ENCODE measurements at places on chromosomes 7 and 10.

DNA sequence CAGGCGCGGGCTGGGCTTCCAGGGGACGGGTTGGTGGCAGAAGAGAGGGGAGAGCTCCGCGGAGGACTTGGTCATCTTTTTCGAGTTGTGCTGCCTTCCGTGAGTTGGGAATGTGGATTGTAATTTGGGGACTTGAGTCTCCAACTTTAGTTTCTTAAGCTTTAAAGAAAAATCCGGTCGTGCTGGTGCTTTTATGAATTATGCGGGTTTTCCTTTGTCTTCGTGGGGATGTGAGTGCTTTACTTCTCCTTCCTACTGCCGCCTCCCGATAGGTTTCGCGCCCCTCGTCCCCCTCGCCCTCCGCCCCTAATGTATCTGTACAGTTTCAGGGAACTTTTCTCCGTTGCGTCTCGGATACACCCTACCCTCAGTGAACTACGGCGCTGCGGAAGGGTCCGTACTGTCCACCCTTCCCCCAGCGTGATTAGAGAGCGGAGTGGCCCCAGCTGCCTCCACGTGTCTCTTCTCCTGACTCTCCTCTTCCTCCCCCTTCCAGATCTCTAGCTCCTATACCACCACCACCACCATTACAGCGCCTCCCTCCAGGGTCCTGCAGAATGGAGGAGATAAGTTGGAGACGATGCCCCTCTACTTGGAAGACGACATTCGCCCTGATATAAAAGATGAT lies 649 bp downstream of the SCD start:
- DNase-seq = no peak

DNA sequence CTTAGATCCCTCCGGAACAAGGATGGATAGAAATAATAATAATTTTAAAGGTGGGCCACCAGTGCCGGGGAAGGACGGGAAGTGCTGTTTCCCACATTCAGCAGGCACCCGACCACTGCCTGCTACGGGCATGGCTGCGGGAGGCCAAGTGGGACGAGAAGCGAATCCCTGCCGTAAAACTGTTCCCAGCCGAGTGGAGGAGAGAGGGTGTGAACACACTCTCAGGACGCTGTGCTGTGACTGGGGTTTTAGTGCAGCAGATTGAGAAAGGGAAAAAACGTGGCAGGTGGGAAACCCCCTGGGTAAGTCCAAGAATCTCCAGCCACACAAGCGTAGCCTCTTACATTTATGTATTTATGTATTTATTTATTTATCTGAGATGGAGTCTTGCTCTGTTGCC lies 158.8 kb downstream of the DNAJB6 start:
- no peak for DNase-seq

- no peak for DNase-seq
Measured at GRCh38 chr10:95268438-95268837, 22.4 kb downstream of the PDLIM1 start.

DNA sequence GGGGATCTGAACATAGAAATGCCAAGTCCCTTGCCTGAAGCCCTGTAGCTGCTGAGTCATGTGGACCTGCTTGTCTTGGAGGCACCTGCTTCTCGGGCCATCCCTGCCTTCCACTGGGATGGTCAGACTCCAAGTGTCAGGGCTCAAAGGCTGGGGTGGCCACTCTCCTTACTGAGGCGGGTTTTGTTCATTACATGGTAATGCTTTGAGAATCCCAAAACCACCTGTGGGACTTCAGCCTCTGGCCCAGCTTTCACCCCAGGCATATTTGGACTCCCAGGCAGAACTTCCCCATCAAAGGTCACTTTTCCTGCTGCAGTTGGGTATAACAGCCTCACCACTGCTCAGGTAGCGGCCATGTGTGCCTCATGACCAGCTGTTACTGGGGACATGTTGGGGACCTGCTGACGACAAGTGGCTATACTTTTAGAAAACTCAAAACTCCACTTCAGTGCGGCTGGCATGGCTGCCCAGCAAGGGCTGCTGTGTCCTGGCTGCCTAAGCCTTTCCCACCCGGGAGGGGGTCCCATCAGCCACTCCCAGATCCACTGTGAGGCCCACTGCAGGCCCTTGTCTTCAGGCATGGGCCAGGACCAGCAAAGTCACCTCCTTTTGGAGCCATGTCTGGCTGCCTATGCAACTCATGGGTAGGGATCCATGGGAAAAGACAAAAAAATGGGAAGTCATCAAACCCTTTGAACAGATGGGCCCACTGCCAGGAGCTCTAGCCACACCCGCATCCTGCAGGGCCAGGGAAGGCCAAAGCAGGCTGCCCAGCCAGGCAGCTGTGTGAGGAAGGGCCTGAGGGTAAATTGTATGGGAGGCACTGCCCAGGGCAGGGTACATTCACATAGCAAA lies 96.7 kb downstream of the ARHGAP22 start:
- DNase-seq = no peak

DNA sequence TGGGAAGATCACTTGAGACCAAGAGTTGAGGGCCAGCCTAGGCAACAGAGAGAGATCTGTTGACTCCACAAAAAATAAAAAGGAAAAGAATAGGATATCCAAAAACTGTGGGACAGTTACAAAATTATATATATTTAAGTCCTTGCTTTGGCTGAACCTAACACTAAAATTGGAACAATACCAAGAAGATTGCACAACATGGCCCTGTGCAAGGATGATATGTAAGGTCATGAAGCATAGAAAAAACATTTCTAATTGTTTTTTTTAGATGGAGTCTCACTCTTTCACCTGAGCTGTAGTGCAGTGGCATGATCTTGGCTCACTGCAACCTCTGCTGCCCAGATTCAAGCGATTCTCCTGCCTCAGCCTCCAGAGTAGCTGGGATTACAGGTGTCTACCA lies 139.0 kb downstream of the TPST1 start:
- no peak for DNase-seq

DNA sequence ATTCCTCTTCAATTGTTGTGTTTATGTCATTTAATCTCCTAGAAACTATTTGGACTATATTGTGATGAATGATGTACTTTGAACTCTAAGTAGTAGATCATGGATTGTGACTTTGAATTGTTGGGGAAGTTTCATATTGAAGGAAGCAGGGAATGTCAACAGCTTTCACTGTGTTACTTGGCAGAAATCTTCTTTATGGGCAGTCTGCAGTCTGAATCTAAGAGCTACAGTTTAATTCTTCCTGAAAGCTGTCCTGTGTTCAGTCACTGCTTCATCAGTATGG lies 91.6 kb downstream of the PPP1R9A start:
- DNase-seq = no peak

- DNase-seq = no peak
Measured at GRCh38 chr7:110841840-110842545, 248.9 kb upstream of the LRRN3 start.

DNA sequence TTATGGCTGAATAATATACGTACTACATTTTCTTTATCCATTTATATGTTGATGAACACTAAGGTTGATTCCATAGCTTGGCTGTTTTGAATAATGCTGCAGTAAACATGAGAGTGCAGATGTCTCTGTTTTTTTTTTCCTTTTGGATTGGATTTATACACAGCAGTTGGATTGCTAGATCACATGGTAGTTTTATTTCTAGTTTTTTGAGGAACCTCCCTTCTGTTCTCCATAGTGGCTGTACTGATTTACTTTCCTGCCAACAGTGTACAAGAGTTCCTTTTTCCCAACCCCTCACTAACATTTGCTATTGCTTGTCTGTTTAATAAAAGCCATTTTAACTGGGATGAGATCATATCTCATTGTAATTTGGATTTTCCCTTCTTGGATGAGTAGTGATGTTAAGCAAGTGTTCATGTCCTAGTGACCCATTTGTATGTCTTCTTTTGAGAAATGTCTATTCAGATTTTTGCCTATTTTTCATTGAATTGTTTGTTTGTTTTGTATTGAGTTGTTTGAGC lies 36.0 kb downstream of the ABCA13 start:
- no peak for DNase-seq

DNA sequence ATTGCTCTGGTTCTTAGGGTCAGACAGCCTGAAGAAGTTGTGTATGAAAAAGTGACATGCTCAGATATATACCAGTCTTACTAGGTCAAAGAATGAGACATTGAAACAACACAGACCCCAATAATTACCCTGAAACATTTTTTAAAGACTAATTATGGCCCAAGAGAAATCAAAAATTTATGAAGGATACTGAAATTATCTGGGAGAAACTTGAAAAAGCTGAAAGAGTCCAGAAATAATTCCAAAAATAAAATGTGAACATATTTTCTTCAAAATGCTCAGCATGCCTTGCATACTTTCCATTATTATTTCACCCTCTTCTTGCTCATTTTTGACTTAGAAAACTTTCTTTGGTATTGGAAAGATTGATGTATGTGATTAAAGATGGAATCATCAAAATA lies 198.9 kb upstream of the CCDC6 start:
- no peak for DNase-seq

GRCh38 chr7:20440472-20441105 lies 109.9 kb downstream of the ITGB8 start:
- no peak for DNase-seq

GRCh38 chr7:43799605-43800004 lies 41.1 kb downstream of the BLVRA start:
- no peak for DNase-seq

DNA sequence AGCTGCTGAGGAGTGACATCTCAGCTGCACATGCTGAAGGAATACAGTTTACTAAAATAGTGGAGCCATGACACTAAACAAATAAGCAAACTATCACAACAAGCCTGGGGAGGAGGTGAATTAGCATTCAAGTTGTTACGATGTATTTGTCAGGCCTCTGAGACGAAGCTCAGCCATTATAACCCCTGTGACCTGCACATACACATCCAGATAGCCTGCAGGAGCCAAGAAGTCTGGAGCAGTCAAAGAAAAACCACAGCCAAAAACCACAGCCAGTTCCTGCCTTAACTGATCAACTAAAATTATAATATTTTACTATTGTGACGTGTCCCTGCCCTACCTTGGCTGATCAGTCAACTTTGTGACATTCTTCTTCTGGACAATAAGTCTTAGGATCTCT lies 68.6 kb downstream of the NSUN6 start:
- no peak for DNase-seq
